ENCODE measurements at places on chromosomes 3 and 15. TPM values are rescaled to one million over a fixed set of nuclear protein-coding genes. Genes with fewer than 3 reads are reported as not detected.

The COLQ gene
- 2.0 TPM for total RNA-seq

The GOLGA6L10 gene
- total RNA-seq: 1.3 TPM

The IL17RD gene
- total RNA-seq: 10.8 TPM

The FOXL2 gene
- total RNA-seq: not detected

The ISY1 gene
- total RNA-seq: 18.1 TPM

The NLGN1 gene
- total RNA-seq: 19.2 TPM

The TM4SF1 gene
- 75.4 TPM for total RNA-seq

The KCNH8 gene
- total RNA-seq: 0.33 TPM

The TEX9 gene
- total RNA-seq: 3.1 TPM

The MNS1 gene
- total RNA-seq: 0.52 TPM

The NSUN3 gene
- 7.8 TPM for total RNA-seq

The MME gene
- total RNA-seq: 1.7 TPM

The PRKAR2A gene
- 33.1 TPM for total RNA-seq

The SLC22A13 gene
- 0.29 TPM for total RNA-seq

The OR5H2 gene
- total RNA-seq: not detected

The CFAP44 gene
- total RNA-seq: 2.7 TPM

The CLRN1 gene
- not detected for total RNA-seq

The SCN5A gene
- total RNA-seq: 1.3 TPM

The CRELD1 gene
- total RNA-seq: 56.7 TPM

The ABI3BP gene
- total RNA-seq: 67.3 TPM

The SLC41A3 gene
- 68.1 TPM for total RNA-seq

The RBM15B gene
- total RNA-seq: 36.4 TPM

The MRPL47 gene
- 31.7 TPM for total RNA-seq

The DNAJA4 gene
- 17.4 TPM for total RNA-seq

The USP4 gene
- total RNA-seq: 17.9 TPM

The GLDN gene
- 5.8 TPM for total RNA-seq

The RASL12 gene
- 123 TPM for total RNA-seq

The KBTBD13 gene
- total RNA-seq: not detected

The GDPGP1 gene
- 7.4 TPM for total RNA-seq

The GOLGA6L7 gene
- total RNA-seq: not detected

The DLL4 gene
- total RNA-seq: 12.6 TPM

The STAC gene
- total RNA-seq: 7.1 TPM

The ZNF385D gene
- 7.7 TPM for total RNA-seq
